ENCODE measurements at places on chromosomes 11 and 22. TPM values are rescaled to one million over a fixed set of nuclear protein-coding genes. Genes with fewer than 3 reads are reported as not detected.

WNT7B gene
- 11.6 TPM for polyA plus RNA-seq

LSP1 gene
- polyA plus RNA-seq = 5.0 TPM

GRCh38 chr11:71964641-71965040, 34.1 kb upstream of the IL18BP start:
- no peak for DNase-seq

DNA sequence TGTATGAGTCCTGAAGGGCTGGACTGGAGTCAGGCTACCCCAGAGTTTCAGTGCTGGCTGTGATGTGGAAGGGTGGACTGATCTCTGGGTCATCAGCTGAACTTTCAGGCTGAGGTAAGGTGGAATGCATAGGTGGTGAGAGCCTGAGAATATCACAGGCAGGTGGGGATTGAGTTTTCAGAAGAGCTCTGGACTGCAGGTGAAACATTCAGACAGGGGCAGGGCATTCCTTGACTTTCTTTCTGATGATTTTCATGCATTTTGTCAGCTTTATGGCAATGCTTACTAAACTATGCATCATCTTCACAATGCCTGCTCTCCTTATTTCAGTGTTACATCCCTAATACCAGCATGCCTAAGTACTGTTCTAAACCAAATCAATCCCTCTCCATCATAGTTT, 755.0 kb downstream of the KCNA4 start:
- DNase-seq = no peak

- DNase-seq = no peak
Measured at GRCh38 chr11:18368221-18368620, 26.1 kb upstream of the LDHA start.

DNA sequence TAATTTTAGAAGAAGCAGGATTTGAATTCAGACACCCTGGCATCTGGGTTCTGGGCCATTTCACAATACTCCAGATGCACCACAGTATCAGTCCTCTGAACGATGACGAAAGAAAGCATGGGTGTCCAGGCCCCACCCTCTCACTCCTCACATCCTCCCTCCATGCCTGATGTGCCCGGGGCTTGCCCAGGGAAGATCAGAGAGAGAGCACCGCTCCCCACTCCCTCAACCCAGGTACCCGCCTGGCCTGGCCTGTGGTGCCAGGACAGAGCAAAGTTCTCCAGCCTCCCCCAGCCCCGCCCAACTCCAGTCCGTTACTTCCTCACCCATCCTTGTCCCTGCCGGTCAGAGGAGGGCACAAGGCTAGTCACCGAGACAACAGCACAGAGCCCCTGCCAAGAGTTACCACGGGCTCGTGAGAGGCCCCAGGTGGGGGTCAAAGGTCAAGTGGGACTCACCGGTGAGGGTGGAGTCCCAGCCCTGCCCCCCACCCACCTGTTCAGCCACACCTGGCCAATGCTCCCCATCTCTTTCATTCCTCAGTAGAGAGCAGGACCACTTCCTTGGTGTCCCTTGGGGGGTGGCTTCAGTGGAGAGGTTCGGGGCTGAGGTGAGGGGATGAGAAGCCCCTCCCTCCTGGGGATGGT, 8.1 kb downstream of the BCL9L start:
- no peak for DNase-seq

GRCh38 chr22:46568102-46568809, 30.8 kb upstream of the CELSR1 start:
- DNase-seq = no peak

DNA sequence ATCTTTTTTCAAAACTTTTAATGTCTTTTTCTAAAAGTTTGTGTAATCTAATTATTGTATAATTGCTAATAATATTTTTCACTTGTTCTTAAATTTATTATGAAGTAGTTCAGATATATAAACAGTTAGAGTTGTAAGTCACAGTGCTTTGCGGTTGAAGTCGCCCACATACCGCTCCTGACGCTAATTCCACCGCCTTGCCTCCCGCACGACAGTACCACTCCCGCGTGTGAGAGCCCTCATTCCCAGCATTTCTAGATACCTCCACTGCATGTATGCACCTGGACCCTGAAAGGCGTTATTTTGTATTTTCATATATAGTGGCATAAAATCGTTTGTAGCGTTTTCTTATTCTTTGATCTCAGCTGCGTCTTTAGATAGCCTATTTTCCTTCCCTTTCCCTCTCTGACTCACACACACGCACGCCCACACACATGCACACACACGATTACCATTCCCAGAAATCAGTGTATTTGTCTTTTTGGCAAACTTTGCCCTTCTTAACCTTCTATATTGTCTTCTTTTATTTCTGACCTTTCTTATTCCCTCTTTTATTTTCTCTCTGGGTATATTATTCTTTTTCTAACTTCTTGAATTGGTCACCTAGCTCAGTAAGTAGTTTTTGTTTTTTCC, 56.4 kb upstream of the PITPNB start:
- no peak for DNase-seq

DNA sequence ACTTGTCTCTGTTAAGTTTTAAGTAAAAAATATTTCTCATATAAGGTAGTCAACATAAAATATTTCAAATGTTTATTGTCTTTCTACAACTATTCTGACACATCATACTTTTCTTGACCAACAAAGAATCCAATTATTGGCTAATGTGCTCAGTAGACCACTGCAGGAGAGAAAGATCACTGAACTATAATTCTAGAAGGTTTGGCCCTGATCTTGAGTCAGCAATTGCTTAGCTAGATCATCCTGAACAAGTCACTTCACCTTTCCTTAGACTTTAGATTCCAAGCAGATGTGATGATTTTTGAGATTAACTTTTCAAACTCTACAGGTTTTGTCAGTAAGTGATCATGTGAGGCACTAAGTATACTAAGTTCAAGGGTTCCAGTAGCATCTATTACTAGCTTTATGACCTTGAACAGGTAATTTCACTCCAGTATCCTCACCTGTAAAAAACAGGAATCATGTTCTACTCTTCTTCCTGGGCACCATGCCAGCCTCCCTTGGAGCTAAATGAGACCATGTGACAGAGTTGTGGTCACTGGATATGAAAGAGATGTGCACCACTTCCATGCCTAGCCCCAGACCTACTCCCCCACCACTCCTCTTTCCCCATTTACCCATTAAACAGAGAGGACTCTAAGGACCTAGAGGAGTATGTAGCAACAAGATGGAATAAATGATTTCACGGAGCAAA, 17.3 kb downstream of the PGM2L1 start:
- DNase-seq = no peak

DNA sequence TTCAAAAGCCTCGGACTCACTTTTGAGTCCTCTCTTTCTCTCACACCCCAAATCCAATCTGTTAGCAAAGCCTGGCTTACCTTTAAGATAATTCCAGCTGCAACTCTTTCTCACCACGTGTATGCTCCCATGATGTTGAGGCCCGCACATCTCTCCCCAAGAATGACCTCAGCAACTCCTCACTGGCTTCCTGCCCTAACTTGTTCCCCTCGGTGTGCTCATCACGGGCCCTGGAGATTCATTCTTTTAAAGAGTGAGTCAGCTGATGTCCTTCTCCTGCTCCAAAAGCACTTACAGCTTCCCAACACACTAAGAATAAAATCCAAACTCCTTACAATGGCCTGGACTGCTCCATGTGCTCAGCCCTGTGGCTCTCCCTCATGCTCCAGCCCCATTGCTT, 1041.3 kb downstream of the OPCML start:
- no peak for DNase-seq

GRCh38 chr11:38446336-38446735, 1848.3 kb upstream of the RAG2 start:
- DNase-seq = no peak

DNA sequence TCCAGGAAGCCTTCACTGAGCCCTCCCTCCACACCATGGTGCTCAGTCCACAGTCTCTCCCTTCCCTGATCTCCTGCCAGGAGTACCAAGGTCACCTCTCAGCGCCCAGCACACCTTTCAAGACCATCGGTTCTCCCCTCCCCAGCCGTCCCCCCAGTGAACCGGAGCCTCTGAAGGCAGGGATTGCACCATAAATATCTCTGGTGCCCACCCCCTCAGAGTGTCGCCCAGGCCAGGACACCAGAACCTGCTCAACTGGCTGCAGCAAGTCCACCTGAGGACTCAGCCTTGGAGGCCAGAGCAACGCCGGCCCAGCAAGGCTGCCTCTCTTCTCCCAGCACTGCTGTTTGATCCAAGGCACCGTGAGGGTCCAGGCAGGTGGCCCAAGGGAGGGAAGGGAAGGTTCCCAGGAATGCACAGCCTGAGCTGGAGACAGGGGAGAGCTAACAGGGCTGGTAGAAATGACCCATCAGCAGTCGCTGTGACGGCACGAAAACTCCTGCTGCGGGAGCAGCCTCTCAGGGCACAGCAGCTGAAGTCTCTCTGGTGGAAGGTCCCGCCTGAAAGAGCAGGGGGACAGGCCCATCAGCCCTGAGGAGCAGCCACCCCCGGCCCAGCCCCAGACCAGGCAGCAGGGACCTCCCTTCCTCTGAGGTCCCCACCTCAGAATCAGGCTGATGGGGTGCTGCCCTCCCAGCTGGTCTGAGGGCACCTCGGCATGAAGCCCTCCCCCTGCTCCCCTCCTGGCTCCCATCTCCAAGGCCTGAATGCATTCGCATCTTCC, 80.3 kb downstream of the BUD13 start:
- no peak for DNase-seq

DNA sequence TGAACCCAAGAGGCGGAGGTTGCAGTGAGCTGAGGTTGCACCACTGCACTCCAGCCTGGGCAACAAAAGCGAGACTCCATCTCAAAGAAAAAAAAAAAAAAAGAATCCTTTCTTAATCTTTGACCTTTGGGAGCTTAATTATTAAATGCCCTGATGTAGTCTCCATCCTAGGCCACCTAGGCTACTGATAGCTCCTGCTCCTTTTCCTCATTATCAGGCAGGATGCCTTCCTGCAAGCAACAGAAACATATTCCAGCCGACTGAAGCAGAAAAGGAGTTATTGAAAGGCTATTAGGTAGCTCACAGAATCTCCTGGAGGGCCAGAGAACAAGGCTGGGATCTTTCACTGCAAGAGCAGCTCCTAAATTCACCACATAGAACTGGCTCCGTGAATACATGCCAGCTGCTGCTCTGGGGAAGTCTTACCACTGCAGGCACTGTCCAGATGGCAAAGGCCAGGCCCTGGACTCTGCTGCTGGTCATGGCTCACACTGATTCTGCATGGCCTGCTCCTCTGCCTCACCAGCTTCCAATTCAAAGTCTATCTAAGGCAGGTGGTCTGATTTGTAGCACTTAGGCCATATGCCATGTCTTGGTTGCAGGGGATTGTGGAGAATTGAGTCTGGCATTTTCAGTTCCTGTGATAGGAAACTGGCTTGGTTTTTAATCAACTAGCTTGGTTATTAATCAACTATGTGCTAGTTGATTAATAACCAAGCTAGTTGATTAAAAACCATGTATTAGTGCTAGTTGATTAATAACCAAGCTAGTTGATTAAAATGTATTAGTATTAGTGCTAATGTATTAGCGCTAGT, 26.0 kb upstream of the POLD3 start:
- no peak for DNase-seq

GRCh38 chr11:122898799-122899198, 16.2 kb downstream of the JHY start:
- DNase-seq = no peak

GRCh38 chr11:80958987-80959386, 1518.2 kb upstream of the TENM4 start:
- no peak for DNase-seq

GRCh38 chr11:72578051-72578450, 96.2 kb downstream of the PDE2A start:
- DNase-seq = no peak

GRCh38 chr11:70826541-70827335, 425.6 kb downstream of the SHANK2 start:
- no peak for DNase-seq

DNA sequence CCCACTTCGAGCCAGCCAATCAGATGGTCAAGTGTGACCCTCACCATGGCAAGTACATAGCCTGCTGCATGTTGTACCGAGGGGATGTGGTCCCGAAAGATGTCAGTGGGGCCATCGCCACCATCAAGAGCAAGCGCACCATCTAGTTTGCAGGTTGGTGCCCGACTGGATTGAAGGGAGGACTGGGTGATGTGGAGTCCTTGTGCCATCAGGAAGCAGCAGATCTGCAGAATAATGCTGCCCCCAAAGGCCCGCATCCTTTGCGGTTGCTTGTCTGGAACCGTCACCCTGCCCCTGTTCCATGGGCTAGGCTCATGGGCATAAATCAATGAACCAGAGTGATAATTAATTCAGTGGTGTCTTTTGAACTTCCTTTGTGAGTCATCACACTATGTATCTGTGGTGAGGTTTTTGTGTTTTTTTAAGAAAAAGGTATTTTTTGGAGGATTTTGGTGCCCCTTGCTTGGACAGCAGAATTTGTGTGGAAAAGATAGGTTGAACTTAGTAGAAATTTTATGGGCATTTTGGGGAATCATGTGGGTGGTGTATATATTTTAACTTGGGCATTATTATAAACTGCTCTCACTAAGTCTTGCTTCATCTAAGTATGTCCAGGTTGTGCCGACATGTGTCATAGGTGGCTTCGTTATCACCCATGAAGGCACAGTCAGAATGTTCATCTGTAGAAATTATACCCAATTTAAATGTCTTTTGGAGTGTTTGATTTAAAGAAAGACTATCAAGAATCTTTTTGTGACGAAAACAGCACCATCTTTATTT, 22.3 kb downstream of the LRRC74B start:
- DNase-seq = no peak

DNA sequence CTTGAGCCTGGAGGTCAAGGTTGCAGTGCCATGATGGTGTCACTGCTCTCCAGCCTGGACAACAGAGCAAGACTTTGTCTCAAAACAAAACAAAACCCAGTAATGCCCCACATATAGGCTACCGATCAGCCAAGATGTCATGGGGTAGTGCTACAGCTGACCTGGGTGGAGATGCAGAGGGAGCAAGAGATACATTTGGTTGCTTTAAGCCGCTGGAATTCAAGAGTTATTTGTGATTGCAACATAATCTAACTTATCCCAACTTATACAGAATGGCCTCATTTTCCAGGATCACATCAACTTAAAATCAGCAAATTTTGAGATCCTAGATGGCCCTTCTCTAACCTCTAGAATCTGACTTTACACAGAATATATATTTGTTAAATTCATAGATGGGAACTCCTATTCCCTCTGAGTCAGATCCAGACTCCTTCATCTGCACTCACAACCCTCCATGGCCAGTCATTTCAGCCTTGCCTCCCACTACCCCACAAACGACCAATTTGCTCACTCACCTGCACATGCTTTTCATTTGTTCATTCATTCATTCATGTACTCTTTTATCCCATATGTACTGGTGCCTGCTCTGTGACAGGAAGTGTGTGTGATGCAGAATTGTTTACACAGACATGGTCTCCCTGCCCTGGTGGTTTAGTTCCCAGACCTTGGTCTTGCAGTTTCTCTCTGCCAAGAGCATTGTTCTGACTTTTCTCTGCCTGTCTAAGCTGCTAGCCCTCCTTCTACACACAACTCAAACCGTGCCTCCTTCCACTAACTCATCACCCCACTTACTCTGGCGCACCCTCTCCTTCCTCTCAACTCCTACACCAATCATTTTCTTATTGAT, 24.1 kb upstream of the APLNR start:
- no peak for DNase-seq

DNA sequence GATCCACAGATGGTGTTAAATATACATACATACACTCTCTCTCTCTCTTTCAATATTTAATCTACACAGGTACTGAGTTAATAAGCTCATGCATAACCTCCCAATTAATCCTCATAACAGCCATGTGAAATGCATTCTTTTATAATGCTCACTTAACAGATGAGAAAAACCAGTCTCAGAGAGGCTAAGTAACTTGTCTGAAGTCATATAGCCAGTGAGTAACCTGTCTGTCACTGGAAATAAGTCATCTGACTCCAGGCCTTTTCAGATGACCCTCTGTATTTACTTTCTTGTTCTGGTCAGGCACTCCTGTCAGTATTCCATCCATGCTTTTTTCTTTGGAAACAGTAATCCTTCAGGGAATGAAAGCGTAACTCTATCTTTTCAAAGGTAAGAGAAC, 594.0 kb upstream of the TENM4 start:
- no peak for DNase-seq

All from right renal pelvis (tissue), 4 donors.